ENCODE measurements at places on chromosomes 6 and 20. TPM values are rescaled to one million over a fixed set of nuclear protein-coding genes. Genes with fewer than 3 reads are reported as not detected.

The GJA1 gene
- 251 TPM for total RNA-seq

The HTR1E gene
- not detected for total RNA-seq

The DYNLT1 gene
- 138 TPM for total RNA-seq

The ARHGAP40 gene
- total RNA-seq: not detected
